GM23338 (cell line): ENCODE measurements at places on chromosomes 3 and 15. TPM values are rescaled to one million over a fixed set of nuclear protein-coding genes. Genes with fewer than 3 reads are reported as not detected.

DNA sequence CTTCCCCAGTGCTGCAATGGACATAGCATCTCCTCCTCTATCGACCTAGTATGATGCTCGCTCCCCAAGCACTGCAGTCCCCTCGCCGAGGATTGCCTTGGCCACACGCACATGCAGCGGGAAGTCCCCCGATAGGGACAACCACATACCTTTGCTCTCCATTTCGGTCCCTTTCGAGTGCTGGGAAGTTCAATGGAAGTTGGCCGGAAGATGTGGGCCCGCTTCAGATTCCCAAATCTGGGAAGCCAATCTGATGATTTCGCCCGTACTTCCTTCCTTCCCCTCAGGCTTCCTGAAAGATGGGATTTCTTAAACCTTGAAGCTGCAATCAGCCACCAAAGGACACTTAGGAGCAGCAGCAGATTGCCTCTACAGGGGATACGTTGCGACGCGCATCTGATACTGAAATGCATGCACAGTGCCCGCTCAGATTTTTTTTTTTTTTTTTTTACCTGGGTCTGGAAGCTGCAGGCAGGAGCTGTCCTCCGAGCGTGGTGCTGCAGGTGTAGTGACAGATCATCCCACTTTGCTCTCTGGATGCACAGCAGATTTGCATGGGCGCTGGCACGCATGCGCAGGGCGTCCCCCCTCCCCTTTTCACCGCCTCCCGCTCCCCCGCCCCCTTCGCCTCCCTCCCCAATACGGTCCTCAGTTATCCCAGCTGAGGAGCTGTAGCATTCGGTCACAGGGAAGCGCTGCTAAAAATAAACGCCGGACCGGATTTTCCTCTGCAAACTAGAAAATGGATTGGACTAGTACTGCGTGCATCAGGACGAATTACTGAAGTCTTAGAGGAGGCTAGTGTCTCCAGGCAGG lies at the start of gene FGF12:
TSS of gene FGF12 (minus strand) at position 510 of the 816 bp plus-strand sequence.
- no peaks in the 10 kb centered on the region for H3K36me3 ChIP-seq
- peak; percentile 96 for DNase-seq
- no peak within 1 kb of the TSS for H3K27ac ChIP-seq
- H3K4me3 ChIP-seq = peak within 1 kb of the TSS; percentile 74
- peaks cover 19% of the 10 kb centered on the region for H3K4me1 ChIP-seq
- no peaks in the 10 kb centered on the region for H3K27me3 ChIP-seq

- DNase-seq = peak; percentile 77
- H3K27ac ChIP-seq = no peak overlapping the region
- no peaks in the 10 kb centered on the region for H3K27me3 ChIP-seq
- H3K4me3 ChIP-seq = no peak overlapping the region
- no peaks in the 10 kb centered on the region for H3K36me3 ChIP-seq
Observed at GRCh38 chr15:55348281-55348778, 29.3 kb downstream of the PIGB start.

- DNase-seq = no peak
- 0 out of 2 replicates have a peak, but pooled peaks cover 7% of the 10 kb centered on the region for H3K4me1 ChIP-seq
- H3K36me3 ChIP-seq = no peaks in the 10 kb centered on the region
- H3K27me3 ChIP-seq = no peaks in the 10 kb centered on the region
- H3K4me3 ChIP-seq = no peak overlapping the region
Observed at GRCh38 chr15:94411846-94412245, 180.5 kb downstream of the MCTP2 start.

DNA sequence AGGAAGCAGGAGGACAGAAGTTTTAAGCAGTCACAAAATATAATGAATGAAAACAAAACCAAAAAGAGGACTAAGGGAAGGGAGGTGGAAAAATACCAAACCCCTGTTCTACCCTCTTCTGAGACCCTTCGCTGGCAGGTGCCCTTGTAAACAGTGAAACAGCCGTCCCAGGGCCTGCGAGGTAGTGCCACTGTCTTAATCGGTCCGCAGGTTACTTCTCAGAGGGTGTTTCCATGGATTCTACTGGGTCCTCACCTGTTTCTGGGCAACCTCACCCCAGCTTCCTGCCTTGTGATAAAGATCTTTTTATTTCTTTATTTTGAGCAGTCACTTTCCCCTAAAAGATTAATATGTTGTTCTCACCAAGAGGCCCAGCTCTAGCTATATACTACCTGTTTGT lies 65.3 kb downstream of the SLC30A4 start:
- H3K4me3 ChIP-seq = no peak overlapping the region
- peaks cover 5% of the 10 kb centered on the region; the same call in 1 of the 2 replicates for H3K4me1 ChIP-seq
- peaks cover 30% of the 10 kb centered on the region for H3K27me3 ChIP-seq
- peak; percentile 21 for DNase-seq

AADACL2 gene
- not detected in 2 replicates for total RNA-seq

GRCh38 chr3:69014022-69014580 lies 617 bp upstream of the EOGT start:
- DNase-seq = no peak
- H3K27ac ChIP-seq = no peak overlapping the region
- H3K27me3 ChIP-seq = peaks cover 5% of the 10 kb centered on the region; the same call in 1 of the 2 replicates
- H3K4me1 ChIP-seq = peaks cover 41% of the 10 kb centered on the region

WDR53 gene
- total RNA-seq = 1.6 and 6.8 TPM in 2 replicates

MCTP2 gene
- total RNA-seq = 5.5 and 6.1 TPM in 2 replicates

BHLHE40 gene
- total RNA-seq = 1.7 and 2.2 TPM in 2 replicates

GRCh38 chr15:101523560-101523940 lies 34.0 kb upstream of the PCSK6 start:
- H3K4me1 ChIP-seq = no peaks in the 10 kb centered on the region
- no peak overlapping the region for H3K4me3 ChIP-seq
- no peaks in the 10 kb centered on the region for H3K27me3 ChIP-seq
- DNase-seq = no peak

- H3K27me3 ChIP-seq = no peaks in the 10 kb centered on the region
- no peaks in the 10 kb centered on the region for H3K36me3 ChIP-seq
- no peak overlapping the region for H3K4me3 ChIP-seq
- peak; percentile 38 for DNase-seq
Observed at GRCh38 chr3:104437891-104438290, 928.8 kb upstream of the ALCAM start.

GRCh38 chr15:52008698-52009434 lies 10.2 kb upstream of the MAPK6 start:
- H3K36me3 ChIP-seq = no peaks in the 10 kb centered on the region
- H3K4me3 ChIP-seq = no peak overlapping the region
- DNase-seq = no peak
- H3K27ac ChIP-seq = no peak overlapping the region

DNA sequence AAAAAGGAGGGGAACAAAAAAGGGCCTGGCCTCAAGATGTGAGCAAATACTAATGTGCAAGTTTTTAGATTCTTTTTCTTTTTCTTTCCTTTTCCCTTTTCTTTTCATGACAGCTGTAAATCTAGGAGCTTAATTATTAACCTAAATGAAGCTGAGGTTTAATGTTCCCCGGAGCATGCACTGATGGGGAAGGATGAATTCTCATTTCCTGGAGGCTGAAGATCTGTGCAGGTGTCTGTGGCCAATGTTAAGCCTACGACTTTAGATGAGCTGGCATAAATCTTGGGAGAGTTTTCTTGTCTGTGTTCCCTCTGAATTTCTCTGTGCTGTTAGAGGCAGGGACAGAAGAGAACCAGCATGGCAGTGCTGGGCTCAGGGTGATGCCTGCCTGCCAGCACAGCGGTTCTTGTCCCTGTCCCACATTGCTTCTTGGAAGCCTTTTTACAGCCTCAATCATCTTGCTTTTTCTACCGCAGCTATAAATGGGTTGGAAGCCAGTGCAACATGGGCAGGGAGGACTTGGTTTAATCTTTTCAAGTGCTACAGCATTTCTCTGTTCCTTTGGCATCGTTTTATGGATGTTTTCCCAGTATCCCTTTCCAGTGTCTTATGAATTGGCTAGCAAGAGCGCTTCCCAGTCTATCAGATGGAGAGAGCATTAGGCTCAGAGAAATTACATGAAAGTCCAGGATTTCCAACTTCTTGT lies 119.1 kb downstream of the ATG7 start:
- H3K36me3 ChIP-seq = no peaks in the 10 kb centered on the region
- no peaks in the 10 kb centered on the region for H3K27me3 ChIP-seq
- DNase-seq = no peak
- H3K27ac ChIP-seq = no peak overlapping the region
- H3K4me1 ChIP-seq = peaks cover 6% of the 10 kb centered on the region

GOLGA8K gene
- total RNA-seq = not detected in 2 replicates

GRCh38 chr3:113277941-113278598 lies 66.7 kb downstream of the BOC start:
- H3K4me3 ChIP-seq = no peak overlapping the region
- no peaks in the 10 kb centered on the region for H3K27me3 ChIP-seq
- peak; percentile 39 for DNase-seq
- H3K36me3 ChIP-seq = no peaks in the 10 kb centered on the region

- H3K4me3 ChIP-seq = no peak overlapping the region
- peaks cover 8% of the 10 kb centered on the region; the same call in 1 of the 2 replicates for H3K4me1 ChIP-seq
- DNase-seq = no peak
- no peaks in the 10 kb centered on the region for H3K27me3 ChIP-seq
- no peaks in the 10 kb centered on the region for H3K36me3 ChIP-seq
Observed at GRCh38 chr3:120852412-120852811, 55.6 kb upstream of the STXBP5L start.

GOLGA8O gene
- not detected in 2 replicates for total RNA-seq

LRRC34 gene
- total RNA-seq = 15.7 and 19.6 TPM in 2 replicates

- DNase-seq = peak; percentile 82
- H3K27ac ChIP-seq = no peak overlapping the region
- no peaks in the 10 kb centered on the region for H3K36me3 ChIP-seq
- H3K4me1 ChIP-seq = no peaks in the 10 kb centered on the region
- H3K27me3 ChIP-seq = no peaks in the 10 kb centered on the region
- no peak overlapping the region for H3K4me3 ChIP-seq
Observed at GRCh38 chr15:94164202-94164807, 67.1 kb upstream of the MCTP2 start.
